NCI-H226 (cell line): ENCODE measurements at places on chromosomes 7 and 10.

DNA sequence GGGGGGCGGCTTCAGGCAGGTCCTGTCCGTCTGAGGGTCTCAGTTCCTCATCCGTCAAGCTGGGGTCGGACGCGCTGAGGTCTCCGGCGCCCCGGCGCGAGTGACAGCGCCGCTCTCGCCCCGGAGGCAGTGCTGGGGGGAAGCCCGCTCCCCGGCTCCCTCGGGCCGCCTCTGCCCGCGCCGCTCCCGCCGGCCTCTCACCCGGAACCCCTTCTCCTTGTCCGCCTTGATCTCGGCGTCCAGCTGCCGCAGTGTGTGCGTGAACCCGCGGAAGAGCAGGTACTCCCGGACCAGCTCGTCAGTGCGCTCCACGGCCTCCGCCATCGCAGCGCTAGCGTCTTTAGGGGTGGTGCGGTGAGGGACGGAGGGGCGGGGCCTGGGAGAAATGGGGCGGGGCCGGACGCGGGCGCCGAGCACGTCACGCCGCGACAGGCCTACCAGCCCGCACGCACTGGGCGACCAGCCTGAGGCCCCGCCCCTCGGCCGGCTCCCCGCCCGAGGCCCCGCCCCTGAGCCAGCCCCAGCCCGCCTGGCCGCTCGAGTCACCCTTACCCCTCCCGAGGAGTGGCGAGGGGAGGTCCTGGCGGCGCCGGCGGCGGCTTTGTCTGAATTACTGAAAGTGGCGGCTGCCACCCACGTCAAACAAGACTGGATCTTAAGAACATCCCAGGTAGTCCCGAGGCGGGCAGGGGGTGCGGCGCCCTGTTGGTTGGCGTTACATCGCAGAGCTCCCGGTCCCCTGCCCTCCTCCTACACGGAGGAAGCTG is at the start of gene WDR91:
Gene WDR91 (minus strand): TSS at position 348 of the 767 bp plus-strand sequence. CDS start 24 bp downstream, at position 324.
- peak; percentile 51 for DNase-seq

- DNase-seq = no peak
Measured at GRCh38 chr10:88765816-88766215, 6.0 kb downstream of the LIPN start.

DNA sequence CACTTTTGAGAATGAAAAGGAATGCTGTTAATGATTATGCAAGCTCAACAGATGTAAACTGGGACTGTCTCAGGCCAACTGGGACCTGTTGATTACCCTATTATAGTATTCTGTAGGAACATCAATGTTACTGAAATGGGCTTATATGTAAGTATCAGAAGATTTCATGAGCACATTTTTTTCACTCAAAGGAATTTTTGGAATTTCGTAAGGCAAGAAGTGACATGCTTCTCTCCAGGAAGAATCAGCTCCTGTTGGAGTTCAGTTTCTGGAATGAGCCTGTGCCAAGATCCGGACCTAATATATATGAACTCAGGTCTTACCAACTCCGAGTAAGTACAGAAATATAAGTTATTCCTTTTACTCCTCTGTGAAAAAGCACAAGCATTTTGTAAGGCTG is 19.2 kb downstream of the NIPSNAP2 start:
- DNase-seq = no peak

GRCh38 chr7:139932531-139932930 is 103.5 kb downstream of the TBXAS1 start:
- no peak for DNase-seq

DNA sequence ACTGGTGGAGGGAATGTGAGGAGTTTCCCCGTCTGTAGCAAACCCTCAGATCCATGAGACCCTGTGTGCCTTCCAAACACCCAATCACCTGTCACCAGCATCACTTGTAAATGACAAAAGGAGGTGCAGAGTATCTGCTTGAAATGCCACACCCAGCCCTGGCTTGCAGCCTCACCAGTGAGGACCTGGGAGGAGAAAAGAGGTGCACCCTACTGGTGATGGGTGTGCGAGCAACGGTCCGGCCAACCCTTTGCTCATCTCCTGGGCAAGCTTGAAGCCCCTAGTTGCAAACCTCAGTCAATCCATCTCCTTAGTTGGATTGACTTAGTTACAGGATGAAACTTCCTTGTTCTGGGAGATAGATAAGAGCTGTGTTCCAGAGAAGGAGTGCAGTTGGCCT is 62.4 kb upstream of the WAPL start:
- no peak for DNase-seq

DNA sequence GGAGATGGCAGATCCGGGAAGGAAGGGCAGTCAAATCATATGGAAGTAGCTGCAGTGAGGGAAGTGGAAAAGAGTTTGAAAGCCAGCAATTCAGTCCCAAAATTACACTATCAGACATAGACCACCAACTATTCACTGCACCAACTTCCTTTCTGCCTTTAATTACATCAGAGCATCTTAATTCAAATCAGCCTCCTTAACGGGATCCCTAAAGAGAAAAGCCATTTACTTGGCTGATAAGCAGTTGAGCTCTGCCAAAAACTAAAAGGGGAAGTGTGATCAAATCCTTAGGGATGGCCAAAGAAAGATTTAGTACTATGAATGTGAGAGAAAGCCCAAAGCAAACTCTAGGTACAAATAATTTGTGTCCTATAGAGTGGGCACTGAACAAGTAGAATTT is 110.4 kb downstream of the AMPH start:
- no peak for DNase-seq

- DNase-seq = no peak
Measured at GRCh38 chr10:33920351-33920750, 585.9 kb upstream of the NRP1 start.
